Suppressor macrophage treated with lipopolysaccharide for 4 hours (primary cell): ENCODE measurements at places on chromosomes 12 and 14.

DNA sequence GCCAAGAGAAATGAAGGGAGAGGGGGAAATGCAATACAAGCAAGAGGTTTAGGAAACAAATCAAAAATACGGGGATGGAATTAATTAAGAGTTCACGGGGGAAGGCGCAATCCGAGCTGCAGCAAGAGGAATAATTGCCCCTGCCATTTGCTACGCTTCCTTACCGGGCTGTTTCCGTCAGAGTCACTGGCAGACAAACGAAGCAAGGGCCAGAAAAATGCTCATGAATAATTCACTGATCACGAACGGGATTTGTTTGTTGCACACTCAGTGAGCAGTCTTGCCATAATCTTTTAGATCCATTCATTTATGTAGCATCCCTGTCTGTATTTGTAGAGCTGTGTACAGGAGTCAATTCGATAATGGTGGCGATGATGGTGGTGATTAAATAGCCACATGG, 39.0 kb downstream of the PLXNC1 start:
- no peak for DNase-seq

DNA sequence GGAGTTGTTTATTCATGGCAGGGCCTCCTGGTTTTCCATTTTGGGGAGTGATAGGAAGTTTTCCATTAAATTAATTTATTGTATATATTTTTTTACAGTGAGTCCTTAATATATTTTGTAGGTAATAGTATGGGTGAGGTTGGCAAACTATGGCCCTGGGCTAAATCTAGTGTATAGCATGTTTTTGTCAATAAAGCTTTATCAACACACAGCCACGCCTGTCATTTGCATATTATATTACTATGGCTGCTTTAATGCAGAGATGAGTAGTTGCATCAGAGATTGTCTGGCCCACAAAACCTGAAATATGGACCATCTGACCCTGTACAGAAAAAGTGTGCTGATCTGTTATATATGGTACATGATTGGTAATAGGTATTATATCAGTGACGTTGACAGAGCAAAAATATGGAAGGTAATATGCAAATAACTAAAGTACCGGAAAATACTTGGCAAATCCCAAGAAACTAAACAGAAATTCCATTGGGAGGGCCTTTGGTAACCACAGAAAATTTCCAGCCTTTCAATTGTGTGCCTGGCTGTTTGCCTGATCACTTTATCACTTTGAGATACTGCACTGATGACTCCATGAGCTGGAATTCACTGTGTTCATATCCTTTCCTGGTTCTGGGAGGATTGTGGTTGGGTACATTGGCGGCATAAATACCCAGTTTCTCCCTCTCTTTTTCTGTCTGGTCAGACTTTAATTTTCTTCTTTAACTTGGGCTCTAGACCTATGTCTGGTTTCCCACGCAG, 61.7 kb upstream of the RFLNA start:
- no peak for DNase-seq

DNA sequence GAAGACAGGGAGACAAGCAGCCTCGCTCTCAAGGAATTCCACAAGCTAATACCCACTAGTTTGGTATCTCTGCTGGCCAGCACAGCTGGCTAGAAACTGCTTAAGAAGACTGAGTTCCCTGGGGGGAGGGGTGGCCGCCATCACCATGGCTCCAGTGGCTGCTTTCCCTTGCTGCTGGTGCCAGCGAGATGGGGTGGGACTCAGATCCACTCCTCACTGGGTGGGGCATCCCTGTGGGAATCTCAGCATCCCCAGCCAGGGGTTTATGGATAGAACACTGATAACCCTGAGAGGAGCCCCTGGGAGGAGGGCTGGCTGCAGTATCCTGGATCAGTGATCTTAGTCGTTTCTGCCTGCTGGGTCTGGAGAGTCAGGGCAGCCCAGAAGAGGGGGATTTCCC, 170.6 kb upstream of the MDGA2 start:
- DNase-seq, result no peak

- no peak for DNase-seq
These were observed 56.5 kb downstream of the CPM start for GRCh38 chr12:68876461-68876860.

DNA sequence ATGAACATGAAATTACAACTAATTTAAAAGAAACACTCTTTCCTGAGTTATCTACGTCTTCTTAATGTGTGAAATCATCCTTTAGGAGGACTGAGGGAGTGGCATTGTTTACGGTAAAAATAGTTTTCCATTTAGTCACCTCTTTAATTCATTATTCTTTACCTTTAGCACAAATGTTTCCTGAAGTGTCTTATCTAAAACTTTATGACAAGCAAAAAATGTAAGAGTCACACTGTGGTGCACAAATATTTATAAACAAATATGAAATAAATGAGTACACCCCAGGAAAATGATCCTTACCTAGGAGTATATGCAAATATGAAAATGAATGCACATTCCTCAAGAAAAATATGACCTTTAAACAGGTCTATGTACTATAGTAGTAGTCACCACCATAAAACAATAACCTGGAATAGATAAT, 104.6 kb downstream of the PTPRR start:
- no peak for DNase-seq

DNA sequence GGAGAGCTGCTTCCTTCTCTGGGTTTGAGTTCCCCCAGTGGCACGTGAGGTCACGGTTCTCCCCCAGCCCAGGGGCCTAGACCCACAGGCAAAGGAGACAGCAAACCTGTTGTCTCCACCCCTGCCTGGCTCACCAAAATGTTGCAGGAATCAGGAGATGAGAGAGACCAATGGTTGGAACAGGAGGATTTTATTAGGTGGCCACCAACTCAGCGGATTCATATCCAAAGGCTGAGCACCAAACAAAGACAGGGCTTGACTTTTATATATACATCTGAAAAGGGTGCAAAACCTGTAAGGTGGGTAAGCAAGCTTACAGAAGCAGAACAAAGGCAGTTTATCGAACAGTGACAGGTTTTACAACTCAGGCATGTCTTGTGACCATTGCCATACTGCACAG, 9.2 kb upstream of the ADAM21 start:
- DNase-seq, result no peak

DNA sequence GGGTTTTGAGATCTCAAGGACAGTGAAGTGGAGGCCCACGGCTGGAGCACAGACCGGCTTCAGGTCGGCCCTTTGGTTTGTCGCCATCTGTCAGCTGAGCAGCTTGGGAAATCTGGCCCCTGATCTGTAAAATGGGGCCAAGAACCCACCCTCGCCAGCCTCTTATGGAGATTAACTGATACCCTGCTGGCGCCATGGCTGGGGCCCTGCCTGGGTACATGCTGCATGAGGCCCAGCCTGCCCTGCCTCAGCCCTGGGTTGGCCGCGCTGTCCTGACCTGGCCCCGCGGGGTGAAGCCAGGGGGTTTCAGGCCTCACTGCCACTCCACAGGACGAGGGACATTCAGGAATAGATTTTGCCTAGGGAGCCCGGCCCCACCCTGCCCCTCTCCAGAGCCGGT, 33.9 kb upstream of the MEG3 start:
- DNase-seq, result no peak

DNA sequence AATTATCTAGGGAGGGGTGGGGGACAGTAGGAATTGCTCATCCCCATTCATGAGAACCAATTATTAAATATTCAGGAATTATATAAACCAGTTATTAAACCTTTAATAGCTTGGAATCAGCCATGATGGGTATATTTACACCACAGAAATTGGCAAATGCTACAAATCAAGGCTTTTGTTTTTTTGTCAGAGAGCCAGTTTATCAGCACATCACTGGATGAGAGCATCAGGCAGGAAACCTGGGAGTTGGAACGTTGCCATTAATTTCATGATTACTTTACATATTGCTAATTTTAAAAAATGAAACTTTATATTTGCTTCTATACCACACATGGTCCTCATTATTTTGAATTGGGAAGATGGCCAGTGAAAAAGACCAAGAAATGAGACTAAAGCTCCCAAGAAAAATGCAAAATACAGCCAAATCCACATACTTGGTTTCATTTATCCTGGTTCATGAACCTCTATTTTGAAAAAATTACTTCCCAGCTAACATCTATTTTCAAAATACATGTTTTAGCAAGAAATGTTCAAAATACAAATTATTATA, 48.4 kb downstream of the ATL1 start:
- no peak for DNase-seq

DNA sequence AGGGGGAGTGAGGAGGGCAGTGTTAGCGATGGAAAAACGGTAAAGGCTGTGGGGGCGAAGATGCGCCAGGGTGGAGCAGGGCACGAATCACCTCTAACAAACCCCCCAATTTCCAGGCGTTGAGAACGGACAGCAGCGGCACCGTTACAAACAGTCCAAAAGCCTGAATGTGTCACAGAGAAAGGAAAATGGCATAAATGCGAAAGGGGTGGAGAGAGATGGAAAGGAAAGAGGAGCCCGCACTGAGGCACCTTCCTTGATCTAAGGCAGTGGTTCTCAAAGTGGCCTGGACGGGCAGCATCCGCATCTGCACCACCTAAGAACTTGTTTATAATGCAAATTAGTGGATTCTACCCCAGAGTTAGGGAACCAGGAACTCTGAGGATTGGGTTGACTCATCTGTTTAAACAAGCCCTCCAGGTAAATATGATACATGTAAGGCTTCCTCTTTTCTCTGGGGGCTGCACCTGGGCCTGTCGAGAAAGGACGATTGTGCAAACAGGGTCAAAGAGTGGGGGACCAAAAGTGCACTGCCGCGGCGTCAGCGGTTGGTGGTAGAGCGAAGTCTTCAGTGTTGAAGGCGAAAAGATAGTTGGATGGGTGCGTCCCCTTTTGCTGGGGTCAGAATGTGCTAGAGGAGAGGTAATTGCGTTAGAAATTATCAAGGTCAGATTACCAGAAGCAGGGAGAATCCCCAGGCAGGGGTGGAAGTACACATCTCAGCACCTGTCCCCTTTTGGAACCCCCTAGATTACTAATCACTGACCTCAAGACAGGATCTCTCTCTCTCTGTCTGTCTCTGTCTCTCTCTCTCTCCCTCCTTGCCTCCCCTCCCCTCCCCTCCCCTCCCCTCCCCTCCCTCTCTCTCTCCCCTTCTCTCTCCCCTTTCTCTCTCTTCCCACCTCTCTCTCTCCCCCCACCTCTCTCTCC, 1.3 kb upstream of the KCNH5 start:
- no peak for DNase-seq

- no peak for DNase-seq
These were observed 1209.8 kb downstream of the FLRT2 start for GRCh38 chr14:86739761-86740160.

DNA sequence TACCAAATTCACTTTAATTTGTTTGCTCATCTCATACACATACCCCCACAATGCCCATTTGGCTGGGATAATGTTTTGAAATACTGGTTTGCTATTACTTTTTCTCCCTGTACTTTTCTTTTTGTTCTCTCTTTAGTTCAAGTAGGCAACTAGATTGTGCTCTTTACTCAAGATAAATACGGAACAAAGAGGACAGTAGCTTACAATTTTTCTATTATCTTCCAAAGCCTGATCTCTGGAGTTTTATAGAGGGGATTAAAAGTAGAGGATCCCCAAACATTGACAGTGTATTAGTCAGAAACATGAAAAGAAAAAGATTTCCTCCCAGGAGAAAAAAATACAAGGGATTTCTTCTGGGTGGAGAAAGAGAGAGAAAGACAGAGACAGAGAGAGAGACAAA, 102.1 kb upstream of the FSCB start:
- DNase-seq, result no peak

DNA sequence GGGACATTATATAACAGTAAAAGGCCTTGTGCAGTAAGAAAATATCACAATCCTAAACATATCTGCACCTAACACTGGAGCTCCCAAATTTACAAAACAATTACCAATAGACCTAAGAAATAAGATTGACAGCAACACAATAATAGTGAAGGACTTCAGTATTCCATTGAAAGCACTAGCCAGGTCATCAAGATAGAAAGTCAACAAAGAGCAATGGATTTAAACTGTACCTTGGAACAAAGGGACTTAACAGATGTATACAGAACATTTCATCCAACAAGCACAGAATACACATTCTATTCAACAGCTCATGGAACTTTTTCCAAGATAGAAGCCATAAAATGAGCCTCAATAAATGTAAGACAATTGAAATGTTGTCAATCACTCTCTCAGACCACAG, 209.5 kb upstream of the ARHGAP5 start:
- DNase-seq, result no peak

DNA sequence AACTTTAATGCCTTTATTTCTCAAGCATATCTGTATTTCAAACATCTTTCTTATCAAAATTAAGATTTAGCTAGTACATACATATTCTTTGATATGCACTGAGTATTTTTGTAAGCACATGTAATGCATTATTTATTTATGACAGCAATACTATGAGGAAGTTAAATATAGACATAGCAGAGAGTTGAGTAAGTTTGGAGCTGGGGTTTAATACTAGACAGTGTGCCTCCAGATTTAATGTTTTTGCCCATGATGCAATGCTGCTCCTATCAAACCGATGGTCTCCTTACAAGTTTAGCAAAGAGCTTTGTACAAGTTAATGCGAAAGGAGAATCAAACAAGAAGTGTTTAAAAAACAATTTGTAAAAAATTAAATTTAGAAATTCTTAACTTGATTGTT, 826.6 kb upstream of the MGAT4C start:
- DNase-seq, result no peak

GRCh38 chr14:49950275-49951228, 57.7 kb downstream of the ARF6 start:
- DNase-seq, result no peak

GRCh38 chr12:765840-766239, 13.5 kb downstream of the WNK1 start:
- peak; percentile 43 for DNase-seq

DNA sequence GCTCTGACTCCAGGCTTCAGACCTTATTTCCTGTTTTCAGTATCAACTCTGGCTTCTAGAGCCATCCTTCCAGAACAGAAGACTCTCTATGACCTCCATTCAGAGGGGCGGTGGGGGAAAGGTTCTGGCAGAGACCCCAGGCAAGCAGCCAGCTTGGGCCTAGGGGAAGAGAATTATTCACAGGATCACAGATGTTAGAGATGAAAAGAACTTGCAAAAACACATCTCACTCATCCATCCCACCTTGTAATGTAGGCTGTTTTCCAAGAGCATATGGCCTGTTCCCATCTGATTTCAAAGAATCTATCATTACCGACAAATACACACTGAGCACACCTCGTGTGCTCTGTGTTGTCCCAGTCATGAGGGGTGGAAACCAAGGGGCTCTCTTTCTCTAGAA, 131.9 kb downstream of the GRIN2B start:
- DNase-seq, result no peak

- DNase-seq, result no peak
These were observed 27.1 kb upstream of the BCDIN3D start for GRCh38 chr12:49869816-49870500.
